ENCODE measurements at places on chromosomes 2 and 18.

DNA sequence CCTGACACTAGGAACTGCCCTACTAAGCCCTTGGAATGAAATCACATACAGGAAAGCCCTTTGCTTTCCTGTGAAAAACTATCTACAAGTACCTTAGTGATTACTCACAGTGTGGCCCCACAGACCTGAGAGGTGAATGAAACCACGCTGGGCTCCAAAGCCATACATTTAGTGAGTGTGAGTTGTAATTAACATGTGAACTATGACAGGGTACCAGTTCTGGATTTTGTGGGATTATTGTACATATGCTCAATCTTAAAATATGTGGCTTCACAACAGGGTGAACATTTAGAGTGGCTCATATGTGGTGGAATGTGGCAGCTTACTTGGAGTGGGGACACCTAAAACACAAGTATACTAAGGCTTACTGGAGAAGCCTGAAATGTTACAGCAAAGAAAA, 12.3 kb downstream of the KCTD1 start:
- no peak for DNase-seq

DNA sequence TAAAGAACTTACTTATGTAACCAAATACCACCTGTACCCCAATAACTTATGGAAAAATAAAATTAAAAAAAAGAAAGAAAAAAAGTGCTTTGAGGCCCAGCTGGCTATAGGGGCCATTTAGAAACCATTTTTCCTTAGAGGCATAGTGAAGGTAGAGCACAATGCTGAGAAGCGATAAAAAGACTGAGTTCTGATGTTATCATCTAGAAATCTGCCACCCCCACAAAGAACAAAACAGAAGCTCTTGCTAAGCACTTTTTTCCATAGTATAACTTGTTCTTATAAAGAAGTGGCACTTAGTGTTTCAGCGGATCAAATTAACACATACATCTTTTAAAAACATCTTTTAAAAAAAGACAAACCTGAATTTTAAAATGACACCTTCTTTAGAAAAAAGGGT, 51.4 kb downstream of the ICOS start:
- no peak for DNase-seq

GRCh38 chr2:176652300-176653182, 383.3 kb downstream of the MTX2 start:
- no peak for DNase-seq

GRCh38 chr2:5521461-5521860, 170.7 kb upstream of the SOX11 start:
- DNase-seq: no peak

DNA sequence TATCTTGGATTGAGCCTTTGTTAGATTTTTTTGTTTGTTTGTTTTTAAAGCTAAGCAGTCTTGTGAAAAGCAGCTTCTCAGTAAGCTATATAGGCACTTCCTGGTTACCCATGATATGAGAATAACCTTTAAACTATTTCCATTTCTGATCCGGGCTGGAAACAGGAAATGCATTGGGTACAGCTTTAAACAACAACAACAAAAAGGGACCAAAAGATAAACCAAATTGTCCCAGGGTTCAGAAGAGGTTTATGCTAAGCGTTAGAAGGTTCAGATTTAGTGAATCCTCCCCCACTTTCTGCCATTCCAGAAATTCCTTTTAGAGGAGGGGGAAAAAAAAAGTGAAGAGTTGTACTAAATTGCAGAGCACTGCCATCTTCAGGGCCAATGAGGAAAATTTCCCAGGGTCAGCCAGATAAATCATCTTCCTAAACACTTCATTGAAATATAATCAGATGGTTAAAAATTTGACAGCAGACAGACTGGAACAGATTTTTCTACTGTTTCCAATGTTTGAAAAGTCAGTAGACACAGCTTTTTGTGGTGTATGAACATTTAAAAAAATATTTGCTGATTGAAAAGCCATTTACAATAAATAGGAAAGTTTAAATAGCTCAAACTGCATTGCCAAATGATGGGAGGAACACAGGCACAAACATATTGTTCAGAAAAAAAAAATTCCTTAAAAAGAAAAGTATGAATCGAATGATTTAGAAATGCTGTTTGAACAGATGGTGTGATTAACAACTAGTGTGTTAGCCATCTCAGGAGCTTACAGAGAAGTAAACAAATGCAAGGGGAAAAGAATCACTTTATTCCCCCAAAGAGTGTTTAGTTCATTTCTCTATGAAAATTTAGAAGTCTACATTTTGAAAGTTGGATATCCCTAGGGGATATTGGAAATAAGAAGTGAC, 189.9 kb upstream of the TANK start:
- DNase-seq: no peak

DNA sequence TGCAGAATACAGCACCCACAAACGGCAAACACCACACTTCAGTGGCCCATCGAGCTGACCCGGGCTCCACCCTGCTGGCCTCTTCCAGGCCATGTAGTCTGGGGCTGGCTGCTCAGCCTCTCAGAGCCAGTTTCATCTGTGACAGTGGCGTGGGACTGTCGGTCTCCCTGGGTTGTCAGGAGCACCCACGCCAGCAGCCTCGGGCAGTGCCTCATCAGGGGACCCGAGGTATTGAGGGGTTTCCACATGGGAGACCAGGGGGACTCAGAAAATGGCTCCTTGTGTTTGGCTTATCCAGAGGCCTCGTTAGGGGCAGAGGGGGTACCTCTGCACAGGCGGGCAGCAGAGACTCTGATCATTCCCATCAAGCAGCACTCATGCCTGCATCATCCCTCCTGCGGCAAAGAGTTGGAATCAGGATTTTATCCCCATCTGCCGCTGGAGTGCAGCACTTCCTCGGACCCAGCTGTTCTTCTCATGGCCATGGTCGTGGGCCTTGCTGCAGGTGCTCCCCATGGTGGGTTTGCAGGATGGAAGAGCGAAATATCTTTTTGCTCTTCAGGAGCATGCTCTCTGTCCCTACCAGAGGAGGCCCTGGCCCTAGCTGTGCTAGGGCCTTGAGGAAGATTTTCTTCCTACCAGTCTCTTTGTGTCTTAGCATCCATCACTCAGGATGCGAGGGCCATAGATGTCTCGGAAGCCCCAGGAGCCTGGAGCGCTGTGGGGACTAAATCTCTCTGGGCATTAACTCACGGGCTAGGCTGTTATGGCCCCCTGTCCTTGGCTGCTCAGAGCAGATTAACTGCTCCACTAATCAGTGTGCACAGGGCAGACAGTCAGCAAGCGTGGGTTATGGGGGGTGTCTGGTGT, 100.8 kb downstream of the CLIP4 start:
- no peak for DNase-seq

DNA sequence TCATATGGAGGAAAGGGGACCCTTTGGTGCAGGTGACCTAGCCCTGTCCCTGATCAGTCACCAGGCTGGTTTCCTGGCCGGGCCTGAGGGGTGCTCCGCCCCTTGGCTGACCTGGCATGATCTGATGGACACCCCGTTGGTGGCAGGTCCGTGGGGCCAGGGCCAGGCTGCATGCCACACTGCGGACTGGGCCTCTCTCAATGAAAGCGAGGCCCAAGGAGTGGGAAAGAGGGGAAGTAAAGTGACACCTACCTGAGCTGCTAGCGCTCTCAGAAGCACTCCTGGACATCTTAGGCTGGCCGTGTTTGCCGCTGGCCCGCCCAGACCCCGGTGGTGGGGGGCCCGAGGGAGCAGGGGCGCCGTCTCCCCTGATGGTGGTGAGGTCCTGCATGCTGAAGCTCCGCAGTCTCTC, 33.1 kb downstream of the MRPL35 start:
- DNase-seq: no peak

DNA sequence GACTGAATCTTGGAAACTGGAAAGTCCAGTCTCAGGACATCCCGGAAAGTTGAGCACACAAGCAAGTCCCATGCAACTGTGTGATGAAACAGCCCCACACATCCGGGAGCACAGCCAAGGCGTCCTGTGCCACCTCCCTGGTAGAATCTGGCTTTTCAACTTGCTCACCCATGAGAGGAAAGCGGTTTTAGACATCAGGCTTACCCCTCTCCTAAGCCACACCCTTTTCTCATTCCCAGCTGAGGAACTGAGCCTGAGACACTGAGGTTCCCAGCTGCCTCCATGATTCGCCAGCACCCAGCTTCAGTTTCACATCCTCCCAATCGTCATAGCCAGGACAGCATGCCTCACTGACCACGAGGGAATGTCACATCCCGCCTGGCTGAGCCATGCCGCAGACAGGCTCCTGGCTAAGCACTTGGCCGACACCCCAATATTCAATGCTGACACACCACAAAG, 60.3 kb downstream of the STEAP3 start:
- DNase-seq: no peak

GRCh38 chr2:14039134-14039533, 593.4 kb upstream of the LRATD1 start:
- no peak for DNase-seq

- DNase-seq: no peak
Observed at GRCh38 chr2:237735798-237736197, 62.8 kb upstream of the RBM44 start.
